ENCODE measurements at places on chromosomes 4 and X. TPM values are rescaled to one million over a fixed set of nuclear protein-coding genes. Genes with fewer than 3 reads are reported as not detected.

IL1RAPL1 gene
- total RNA-seq = 1.3 TPM

GPM6B gene
- 1.3 TPM for total RNA-seq

SCFD2 gene
- 35.4 TPM for total RNA-seq

ARMCX2 gene
- 76.4 TPM for total RNA-seq

EFNB1 gene
- total RNA-seq = 24.6 TPM

STAP1 gene
- total RNA-seq = not detected

SPP1 gene
- 11.3 TPM for total RNA-seq

FRMD7 gene
- not detected for total RNA-seq

Data from fibroblast of villous mesenchyme (primary cell).